Chondrocyte (in vitro differentiated cells): ENCODE measurements at places on chromosomes 3 and 15. TPM values are rescaled to one million over a fixed set of nuclear protein-coding genes. Genes with fewer than 3 reads are reported as not detected.

The RHCG gene
- total RNA-seq: not detected in 3 replicates

The HESX1 gene
- total RNA-seq: 0.77 to 1.7 TPM (median 1.2 TPM) in 3 replicates

The FGF12 gene
- 0.15 TPM in 1 of 3 replicates, not detected in the others for total RNA-seq

The GHSR gene
- not detected in 3 replicates for total RNA-seq

The STXBP5L gene
- not detected in 3 replicates for total RNA-seq

The APOD gene
- total RNA-seq: 2.1 to 26.1 TPM (median 2.9 TPM) in 3 replicates

The ACTRT3 gene
- total RNA-seq: 3.6 to 5.7 TPM (median 4.6 TPM) in 3 replicates

The CNTN4 gene
- total RNA-seq: 0.38 to 6.0 TPM (median 0.52 TPM) in 3 replicates

The DAZL gene
- not detected in 3 replicates for total RNA-seq

The DGKG gene
- 0.68 to 1.7 TPM (median 1.6 TPM) in 3 replicates for total RNA-seq

The DMXL2 gene
- 20.0 to 25.0 TPM (median 20.7 TPM) in 3 replicates for total RNA-seq

The GOLGA8S gene
- 0.32 to 0.94 TPM (median 0.46 TPM) in 3 replicates for total RNA-seq

The SLC6A1 gene
- total RNA-seq: 0.87 to 2.3 TPM (median 2.0 TPM) in 3 replicates

The FANCD2OS gene
- total RNA-seq: not detected in 3 replicates

The DNAJA4 gene
- 0.26 to 0.27 TPM in 2 of 3 replicates, not detected in the other for total RNA-seq

The DET1 gene
- total RNA-seq: 4.1 to 6.4 TPM (median 4.7 TPM) in 3 replicates

The CIDEC gene
- total RNA-seq: not detected in 3 replicates

The GPR171 gene
- not detected in 3 replicates for total RNA-seq

The CADPS gene
- total RNA-seq: not detected in 3 replicates

The SH2D7 gene
- total RNA-seq: not detected in 3 replicates

The CSTA gene
- not detected in 3 replicates for total RNA-seq

The MAGEL2 gene
- total RNA-seq: 6.4 to 8.0 TPM (median 6.9 TPM) in 3 replicates

The CHRNA3 gene
- 0.29 TPM in 1 of 3 replicates, not detected in the others for total RNA-seq

The CEMIP gene
- total RNA-seq: 138 to 146 TPM (median 143 TPM) in 3 replicates

The STARD5 gene
- total RNA-seq: 2.6 to 5.3 TPM (median 5.0 TPM) in 3 replicates

The SCG3 gene
- not detected in 3 replicates for total RNA-seq

The P2RY12 gene
- not detected in 3 replicates for total RNA-seq

The ITIH4 gene
- total RNA-seq: 5.2 to 8.3 TPM (median 6.3 TPM) in 3 replicates

The PRR20G gene
- total RNA-seq: not detected in 3 replicates

The CCR8 gene
- not detected in 3 replicates for total RNA-seq

The SOX2 gene
- 0.79 to 3.3 TPM (median 1.3 TPM) in 3 replicates for total RNA-seq

The GPR160 gene
- total RNA-seq: 0.37 to 0.60 TPM (median 0.49 TPM) in 3 replicates

The BDH1 gene
- 5.0 to 8.4 TPM (median 6.5 TPM) in 3 replicates for total RNA-seq

The GOLGA6L26 gene
- not detected in 3 replicates for total RNA-seq

The GOLGA6L7 gene
- not detected in 3 replicates for total RNA-seq

The TRIM42 gene
- total RNA-seq: not detected in 3 replicates

The PIERCE2 gene
- 2.7 to 3.8 TPM (median 3.1 TPM) in 3 replicates for total RNA-seq

The BTLA gene
- 0.42 TPM in 1 of 3 replicates, not detected in the others for total RNA-seq

The FRMD4B gene
- total RNA-seq: 3.7 to 10.6 TPM (median 4.1 TPM) in 3 replicates

The AGTR1 gene
- 2.1 to 2.2 TPM (median 2.1 TPM) in 3 replicates for total RNA-seq

The NEIL1 gene
- total RNA-seq: 20.6 to 25.1 TPM (median 22.0 TPM) in 3 replicates

The CYP8B1 gene
- not detected in 3 replicates for total RNA-seq

The SATB1 gene
- total RNA-seq: 4.4 to 5.9 TPM (median 5.4 TPM) in 3 replicates

The THPO gene
- not detected in 3 replicates for total RNA-seq

The ZIC4 gene
- total RNA-seq: 1.7 to 10.2 TPM (median 1.7 TPM) in 3 replicates

The IMPG2 gene
- total RNA-seq: 0.50 to 0.80 TPM (median 0.56 TPM) in 3 replicates

The NANOGP8 gene
- total RNA-seq: not detected in 3 replicates

The LAMB2 gene
- total RNA-seq: 824 to 1,096 TPM (median 1,075 TPM) in 3 replicates

The ITGA11 gene
- 965 to 1,105 TPM (median 1,092 TPM) in 3 replicates for total RNA-seq

The CYP1A1 gene
- total RNA-seq: 0.22 to 0.67 TPM (median 0.27 TPM) in 3 replicates

The HMG20A gene
- total RNA-seq: 35.5 to 42.5 TPM (median 35.8 TPM) in 3 replicates

The RNF13 gene
- 37.0 to 43.1 TPM (median 42.1 TPM) in 3 replicates for total RNA-seq

The RARB gene
- total RNA-seq: 5.9 to 10.7 TPM (median 7.6 TPM) in 3 replicates

The ADPRH gene
- 1.4 to 5.3 TPM (median 3.9 TPM) in 3 replicates for total RNA-seq

The CCR9 gene
- not detected in 3 replicates for total RNA-seq

The ULK3 gene
- total RNA-seq: 24.3 to 29.0 TPM (median 24.5 TPM) in 3 replicates

The TERB2 gene
- total RNA-seq: not detected in 3 replicates

The PKM gene
- 909 to 976 TPM (median 944 TPM) in 3 replicates for total RNA-seq

The ANKUB1 gene
- total RNA-seq: not detected in 3 replicates

The GPR176 gene
- total RNA-seq: 31.1 to 33.0 TPM (median 31.2 TPM) in 3 replicates
